ENCODE measurements at places on chromosomes 1 and 21.

DNA sequence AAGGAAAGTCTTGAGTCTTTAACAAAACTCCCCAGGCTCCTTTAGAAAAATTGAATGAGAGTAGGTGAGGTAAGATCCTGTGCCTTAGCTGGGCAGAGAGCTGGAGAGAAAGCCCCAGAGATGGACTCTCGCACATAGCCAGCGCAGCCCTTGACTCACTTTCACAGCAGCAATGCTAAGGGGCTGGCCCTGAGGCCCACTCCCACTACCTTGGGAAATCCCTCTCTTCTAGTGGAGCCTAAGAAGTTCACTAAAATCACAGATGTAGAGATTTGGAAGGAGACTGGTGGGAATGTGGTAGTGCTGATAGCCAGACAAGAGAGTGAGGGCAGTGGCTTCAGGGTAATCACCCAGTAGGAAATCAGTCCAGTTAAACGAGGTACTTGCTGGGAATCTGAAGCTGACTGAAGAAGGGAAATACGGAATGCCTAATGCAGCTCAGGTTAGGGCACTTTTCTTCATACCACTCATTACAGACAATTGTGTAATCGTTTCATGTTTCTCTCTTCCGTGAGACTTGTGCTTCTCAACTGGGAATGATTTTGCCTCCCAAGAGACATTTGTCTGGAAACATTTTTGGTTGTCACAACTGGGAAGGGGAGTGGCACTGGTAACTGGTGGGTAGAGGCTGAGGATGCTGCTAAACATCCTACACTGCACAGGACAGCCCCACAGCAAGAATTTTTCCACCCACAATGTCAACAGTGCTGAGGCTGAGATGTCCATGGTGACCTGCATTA lies 42.4 kb upstream of the LRRC8C start:
- DNase-seq: no peak

- no peak for DNase-seq
These were observed 40.9 kb upstream of the MCOLN3 start for GRCh38 chr1:85089203-85089602.

GRCh38 chr1:57550092-57550491 lies 126.2 kb upstream of the DAB1 start:
- no peak for DNase-seq

- no peak for DNase-seq
These were observed 38.3 kb upstream of the SCMH1 start for GRCh38 chr1:41280202-41281032.

- no peak for DNase-seq
These were observed 400.0 kb downstream of the MATN1 start for GRCh38 chr1:30323352-30323751.

DNA sequence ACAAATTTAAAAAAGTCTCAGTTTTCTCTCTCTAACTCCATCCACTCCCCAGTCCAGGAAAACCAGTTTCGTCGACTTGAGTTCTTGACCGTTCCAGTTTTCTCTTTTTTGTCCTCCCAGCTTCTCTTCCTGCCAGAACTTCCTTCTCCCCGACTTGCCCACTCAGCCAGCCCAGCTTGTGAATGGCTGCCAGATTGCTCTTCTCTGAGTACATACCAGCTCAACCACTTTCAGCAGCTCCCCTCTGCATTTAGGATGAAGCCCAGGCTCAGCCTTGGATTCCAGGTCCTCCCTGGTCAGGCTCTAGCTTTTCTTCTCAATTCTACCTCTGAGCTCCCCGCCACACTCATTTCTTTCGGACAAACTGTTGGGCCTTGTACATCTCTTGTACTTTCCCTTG lies 1.4 kb downstream of the DIO1 start:
- no peak for DNase-seq

- no peak for DNase-seq
These were observed 102.5 kb upstream of the TARDBP start for GRCh38 chr1:10909697-10910680.

DNA sequence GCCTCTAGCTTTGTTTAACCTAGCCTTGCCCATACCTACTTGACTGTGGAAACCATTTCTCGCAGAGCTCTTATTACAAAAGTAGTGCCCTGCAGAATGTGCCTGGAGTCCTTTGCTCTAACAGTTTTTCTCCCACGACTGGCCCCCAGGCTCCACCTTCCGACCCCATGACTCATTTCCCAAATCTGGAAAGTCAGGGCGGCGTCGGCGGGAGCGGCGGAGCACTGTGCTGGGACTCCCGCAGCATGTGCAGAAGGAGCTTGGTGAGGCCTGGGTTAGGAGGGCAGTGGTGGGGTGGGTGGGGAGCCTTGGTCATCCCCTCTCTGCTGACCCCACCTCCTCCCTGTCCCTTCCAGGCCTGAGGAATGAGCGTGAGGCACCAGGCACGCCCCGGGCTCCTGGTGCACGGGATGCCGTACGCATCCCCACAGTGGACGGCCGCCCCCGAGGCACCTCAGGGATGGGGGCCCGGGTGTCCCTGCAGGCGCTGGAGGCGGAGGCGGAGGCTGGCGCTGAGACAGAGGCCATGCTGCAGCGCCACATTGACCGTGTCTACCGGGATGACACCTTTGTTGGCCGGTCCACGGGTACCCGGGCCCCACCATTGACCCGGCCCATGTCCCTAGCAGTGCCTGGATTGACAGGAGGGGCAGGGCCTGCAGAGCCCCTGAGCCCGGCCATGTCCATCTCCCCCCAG lies 47.5 kb downstream of the YARS1 start:
- no peak for DNase-seq

DNA sequence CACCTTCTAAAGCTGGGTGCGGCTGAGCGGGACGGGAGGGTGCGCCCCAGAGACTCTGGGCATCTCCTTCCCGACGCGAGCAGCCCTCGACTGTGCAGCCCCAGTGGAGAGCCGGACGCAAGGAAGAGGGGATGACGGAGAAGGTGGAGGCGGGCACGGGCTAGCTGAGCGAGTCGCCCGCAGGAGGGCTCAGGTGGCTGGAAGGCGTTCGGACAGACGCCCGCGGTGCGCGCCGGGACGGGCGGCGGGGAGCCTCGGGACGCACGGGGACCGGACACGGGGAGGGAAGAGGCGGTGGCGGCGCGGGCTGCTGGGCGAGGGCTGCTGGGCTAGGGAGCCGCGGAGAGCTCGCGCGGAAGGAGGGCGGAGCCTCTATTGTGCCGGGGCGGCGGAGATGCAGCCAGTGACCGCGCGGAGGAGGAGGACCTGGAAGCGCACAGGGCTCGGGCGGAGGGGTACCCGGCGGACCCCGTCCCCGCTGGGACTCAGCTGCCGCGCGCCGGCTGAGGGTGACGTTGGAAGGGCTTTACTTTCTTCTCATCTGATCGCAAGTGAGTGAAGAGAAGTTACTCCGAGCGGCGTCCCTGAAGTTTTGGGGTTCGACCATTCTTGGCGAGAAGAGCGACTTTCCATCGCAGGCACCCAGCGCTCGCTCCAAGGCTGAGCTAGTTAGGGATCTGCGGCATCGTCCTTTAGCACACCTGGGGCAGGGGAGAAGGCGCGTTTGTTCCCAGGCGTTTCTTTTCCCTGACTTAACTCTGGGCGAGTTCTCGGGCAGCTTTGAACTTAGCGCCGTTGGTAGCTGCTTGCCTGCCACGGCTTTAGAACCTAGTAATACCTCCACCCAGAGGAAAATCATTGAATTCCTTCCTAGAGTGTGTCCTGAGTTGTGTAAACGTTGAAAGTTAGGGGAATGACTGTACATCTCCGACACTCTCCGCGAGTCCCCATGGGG lies at the start of gene OLFML2B:
Gene OLFML2B (minus strand): TSS at position 323 of the 955 bp plus-strand sequence. CDS start 439 bp downstream, outside the sequence.
- DNase-seq: no peak
